AG09309 (cell line): ENCODE measurements at places on chromosomes 16 and 17.

DNA sequence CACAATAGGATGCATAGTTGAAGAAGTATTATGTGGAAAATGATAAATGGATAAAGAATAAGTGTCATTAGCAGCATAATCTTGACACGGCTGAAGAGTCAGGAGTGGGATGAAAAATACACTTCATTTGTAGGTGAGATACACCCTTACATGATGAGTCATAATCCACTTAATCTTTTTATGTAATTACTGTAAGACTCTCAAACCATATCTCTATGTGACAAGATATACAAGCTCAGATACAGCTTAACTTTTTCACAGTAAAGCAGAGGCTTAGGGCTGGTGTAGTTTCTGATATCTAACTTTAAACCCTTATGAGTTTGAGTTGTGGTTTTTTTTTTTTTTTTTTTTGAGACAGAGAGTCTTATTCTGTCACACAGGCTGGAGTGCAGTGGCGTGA is 101.2 kb downstream of the FTO start:
- DNase-seq, result no peak

GRCh38 chr16:4966736-4967453 is 8.8 kb downstream of the SEC14L5 start:
- no peak for DNase-seq

GRCh38 chr17:45851873-45852272 is 7.2 kb downstream of the SPPL2C start:
- no peak for DNase-seq

DNA sequence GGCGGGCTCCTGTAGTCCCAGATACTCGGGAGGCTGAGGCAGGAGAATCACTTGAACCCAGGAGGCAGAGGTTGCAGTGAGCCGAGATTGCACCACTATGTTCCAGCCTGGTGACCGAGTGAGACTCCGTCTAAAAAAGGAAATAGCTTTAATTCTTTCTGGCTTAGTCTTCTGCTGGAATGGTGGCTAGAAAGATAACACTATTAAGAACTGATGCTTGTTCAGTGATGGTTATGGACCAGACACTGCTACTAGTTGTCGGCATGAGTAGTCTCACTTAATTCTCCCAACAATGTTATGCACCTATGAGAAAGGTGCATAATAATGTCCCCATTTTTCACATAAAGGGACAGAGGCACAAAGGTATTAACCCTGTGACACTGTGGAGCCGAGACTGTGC is 188.7 kb downstream of the HS3ST3A1 start:
- DNase-seq, result no peak

DNA sequence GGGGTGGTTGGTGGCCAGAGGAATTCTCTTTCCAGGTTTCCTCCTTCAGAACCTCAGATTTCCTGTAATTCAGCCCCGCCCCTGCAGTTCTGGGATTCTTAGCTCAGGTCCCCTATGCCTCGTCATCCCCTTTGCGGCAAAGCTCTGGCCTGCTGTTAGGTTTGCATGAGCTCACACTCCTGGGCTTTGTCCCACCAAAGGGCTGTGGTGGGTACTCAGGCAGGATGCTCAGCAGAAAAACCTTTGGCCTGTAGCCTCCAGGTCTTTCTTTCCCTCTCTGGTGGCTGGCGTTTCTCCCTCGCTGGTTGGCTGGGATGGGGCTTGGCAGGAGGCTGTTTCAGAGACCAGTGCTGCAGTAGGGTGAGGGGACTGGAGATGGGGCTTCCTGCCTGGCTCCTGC is 9.6 kb upstream of the PLEKHG4 start:
- no peak for DNase-seq

DNA sequence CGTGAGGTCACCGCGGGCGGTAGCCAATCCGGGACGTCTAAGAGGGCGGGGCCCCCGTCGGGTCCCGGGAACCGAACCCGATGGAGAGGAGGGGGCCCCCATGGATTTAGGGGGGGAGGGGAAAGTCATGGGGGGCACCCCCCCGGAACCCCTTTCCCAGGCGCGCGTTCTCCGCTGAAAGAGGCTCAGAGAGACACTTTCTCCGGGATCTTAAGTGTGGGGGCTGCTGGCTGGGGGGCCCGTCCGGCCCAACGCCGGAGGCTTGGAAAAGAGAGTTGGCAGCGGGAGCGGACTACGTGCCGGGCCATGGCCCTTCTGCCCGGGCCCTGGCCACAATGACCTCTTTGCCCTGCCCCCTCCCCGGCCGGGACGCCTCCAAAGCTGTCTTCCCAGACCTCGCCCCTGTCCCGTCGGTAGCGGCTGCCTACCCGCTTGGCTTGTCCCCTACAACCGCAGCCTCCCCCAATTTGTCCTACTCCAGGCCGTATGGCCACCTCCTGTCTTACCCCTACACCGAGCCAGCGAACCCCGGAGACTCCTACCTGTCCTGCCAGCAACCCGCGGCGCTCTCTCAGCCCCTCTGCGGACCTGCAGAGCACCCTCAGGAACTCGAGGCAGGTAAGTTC is at the start of gene DLX4:
Gene DLX4 (plus strand): TSS at position 57 of the 626 bp plus-strand sequence. CDS start 279 bp downstream, at position 336.
- no peak for DNase-seq

- DNase-seq, result no peak
These were observed 27.0 kb downstream of the BMERB1 start for GRCh38 chr16:15461376-15461775.

- DNase-seq, result no peak
These were observed 11.0 kb downstream of the GRIN2A start for GRCh38 chr16:10171221-10171620.
